CMK (cell line): ENCODE measurements at places on chromosomes 4 and X.

- DNase-seq = no peak
Measured at GRCh38 chr4:110681381-110681780, 58.5 kb upstream of the PITX2 start.

DNA sequence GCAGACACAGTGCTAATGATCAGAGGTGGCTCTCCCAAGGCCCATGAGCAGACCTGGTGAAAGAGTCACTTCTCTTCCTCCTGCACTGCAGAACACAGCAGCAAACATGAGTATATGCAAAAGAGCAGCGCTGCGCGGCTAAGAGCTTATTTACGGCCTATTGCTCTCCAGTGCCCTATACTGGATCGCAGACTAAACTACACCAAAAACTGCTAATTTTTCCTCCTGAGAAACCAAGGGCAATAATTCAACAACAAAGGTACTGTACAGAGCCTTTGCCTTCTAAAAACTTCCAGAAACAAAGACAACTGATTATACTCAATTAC lies 702.5 kb downstream of the ARAP2 start:
- no peak for DNase-seq

GRCh38 chrX:39442332-39442731 lies 641.1 kb downstream of the MID1IP1 start:
- no peak for DNase-seq

DNA sequence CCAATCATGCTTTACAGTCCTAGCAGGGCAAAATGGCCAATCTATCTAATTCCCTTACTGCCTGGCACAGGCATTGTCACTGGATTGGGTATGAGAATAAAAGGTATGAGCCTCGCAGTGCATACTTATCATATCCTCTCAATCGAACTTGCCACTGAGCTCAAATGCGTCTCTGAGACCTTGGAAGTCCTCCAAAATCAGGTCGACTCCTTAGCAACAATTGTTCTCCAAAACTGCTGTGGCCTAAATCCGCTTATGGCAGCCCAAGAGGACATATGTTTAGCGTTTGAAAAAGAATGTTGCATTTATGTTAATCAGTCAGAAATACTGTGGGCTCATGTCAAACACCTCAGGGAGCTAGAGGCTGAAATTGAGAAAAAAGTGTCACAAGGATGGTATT lies 69.7 kb downstream of the SPIN4 start:
- DNase-seq = no peak

DNA sequence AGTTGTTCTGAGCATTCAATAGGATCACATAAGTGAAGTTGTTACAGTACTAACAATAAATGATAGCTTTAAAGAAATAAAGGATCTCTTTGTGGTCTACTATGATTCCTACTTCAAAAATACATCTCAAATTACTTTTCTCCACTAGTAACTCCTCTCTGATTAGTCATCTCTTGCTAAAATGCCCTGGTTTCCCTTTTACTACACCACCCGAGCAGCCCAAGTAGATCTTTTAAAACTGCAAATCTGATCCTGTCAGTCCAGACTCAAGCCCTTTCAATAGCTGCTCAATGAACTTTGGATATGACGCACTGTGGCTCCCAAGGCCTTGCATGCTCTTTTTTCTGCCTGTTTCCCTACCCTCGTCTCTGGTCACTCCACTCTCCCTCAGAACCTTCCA lies 97.5 kb downstream of the MAOA start:
- DNase-seq = no peak
